ENCODE measurements at places on chromosomes 2 and 18.

- DNase-seq, result no peak
These were observed 246.9 kb upstream of the SLC39A10 start for GRCh38 chr2:195410074-195410671.

DNA sequence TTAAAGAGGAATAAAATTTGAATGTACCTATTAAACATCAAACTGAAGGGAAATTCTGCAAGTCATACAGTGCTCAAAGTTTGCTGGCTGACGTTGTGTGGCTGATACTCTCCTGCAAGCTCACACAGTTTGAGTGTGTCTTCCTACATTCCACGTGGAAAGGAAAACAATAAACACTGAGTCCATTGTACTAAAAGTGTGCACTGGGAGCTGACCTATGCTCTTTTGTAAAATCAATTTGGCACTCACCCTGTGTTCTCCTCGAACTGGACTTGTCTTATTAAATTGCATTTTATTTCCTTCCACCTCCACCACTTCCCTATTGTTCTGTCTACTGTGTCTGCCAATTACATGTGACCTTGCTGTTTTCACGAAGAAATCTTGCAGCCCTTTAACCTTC lies 458.0 kb downstream of the CPS1 start:
- no peak for DNase-seq

DNA sequence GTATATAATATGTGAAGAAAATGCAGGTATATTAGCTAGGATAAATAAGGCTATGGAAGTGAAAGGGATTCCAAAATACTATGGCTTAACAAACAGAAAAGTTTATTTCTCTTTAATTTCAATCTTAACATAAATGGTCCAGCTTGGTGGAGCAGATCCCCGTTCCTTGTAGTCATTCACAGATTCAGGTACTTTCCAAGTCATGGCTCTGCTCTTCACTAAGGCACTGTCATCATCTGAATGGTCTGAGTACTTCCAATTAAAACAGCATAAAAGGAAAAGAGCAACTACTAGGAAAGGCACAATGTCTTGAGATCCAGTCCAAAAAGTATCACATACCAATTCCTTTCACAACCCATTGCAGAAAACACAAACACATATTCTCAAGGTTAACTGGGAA lies 63.4 kb downstream of the OLA1 start:
- DNase-seq, result no peak

DNA sequence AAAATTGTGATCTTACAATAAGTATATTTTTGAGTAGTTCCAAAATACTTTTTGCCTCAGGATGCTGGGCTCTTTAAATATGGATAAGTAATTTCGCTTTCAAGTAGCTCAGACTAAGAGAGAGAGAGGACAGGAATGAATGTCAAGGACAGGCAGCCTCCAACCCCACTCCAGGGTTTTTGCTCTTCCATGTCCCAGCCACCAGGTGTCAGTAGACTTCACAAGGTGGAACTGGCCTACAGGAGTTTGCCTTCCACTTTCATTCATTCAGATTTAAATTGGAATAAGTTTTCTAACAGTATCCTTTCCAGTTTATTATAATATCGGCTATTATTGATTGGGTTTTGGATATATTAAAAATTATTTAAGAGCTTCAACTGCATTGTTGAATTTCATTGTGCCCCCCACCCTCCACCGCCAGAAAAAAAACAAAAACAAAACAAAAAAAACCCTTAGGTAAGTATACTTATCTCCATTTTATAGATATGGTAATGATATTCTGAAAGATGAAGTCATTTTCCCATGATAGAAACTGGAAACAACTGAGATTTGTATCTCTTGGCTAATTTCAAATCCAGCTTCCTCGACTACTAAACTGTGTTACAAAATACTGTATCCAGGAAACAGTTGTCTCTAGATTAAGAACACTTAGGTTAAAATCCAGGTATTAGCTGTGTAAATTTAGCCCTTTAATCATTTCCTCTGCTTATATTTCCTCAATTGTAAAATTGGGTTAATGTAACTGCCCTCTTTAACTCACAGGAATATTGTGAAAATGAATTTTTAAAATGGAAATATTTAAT lies 793.1 kb downstream of the ERBB4 start:
- DNase-seq, result no peak

DNA sequence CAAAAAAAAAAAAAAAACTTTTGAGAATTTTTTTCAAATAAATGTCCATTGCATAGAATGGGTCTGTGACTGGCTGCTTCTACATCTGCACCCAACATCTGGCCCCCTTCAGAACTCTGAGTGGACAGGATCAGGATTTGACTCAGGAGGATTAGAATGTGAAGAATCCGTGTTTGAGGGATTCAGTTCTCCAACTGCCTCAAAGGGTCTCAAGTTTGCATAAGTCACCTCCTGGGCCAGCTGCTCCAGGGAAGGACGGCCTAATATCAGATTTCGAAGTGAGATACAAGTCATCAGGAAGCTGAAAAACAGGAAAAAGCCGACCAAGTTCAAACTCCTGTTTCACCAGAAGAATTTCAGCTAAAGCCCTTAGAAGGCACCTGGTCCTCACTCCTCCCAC lies 10.9 kb downstream of the MAT2A start:
- no peak for DNase-seq

DNA sequence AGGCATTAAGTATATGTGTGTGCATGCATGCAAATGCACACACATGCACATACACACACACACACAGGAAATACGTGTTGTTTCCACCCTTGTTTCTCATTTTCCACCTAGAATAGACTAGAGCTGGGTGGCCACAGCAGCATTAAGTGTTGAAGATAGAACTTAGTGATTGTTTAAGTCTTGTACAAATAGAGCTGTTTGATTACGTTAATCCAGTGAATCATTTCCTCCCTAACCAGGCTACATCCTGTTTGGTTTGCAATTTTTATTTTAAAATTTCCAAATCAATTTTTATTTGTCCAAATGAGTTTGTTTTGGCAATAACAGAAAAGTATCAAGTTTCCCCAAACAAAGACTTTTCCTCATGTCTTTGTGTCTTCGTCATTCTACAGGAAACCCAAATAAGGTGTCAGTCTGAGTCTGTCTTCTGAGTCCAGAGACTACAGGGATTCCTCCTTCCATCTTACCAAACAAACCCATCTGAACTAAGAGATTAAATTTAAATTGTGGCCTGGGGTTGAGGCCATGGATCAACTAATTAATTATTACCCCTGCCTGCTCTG lies 74.6 kb upstream of the GALNT5 start:
- no peak for DNase-seq

DNA sequence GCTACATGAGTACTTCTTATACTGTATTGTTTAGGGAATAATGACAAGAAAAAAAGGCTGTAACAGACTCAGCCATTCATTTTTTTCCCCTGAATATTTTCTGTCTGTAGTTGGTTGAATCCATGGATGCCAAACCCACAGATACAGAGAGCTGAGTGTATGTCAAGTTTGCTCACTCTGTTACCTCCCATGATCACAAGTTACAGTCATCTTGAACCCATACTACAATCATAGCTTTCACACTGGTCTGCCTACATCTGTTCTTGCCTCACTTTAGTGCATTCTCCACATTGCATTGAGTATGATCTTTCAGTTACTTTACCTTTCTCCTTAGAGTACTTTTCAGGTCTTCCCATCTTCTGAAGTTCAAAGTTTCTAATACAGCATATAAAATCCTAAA lies 94.0 kb downstream of the BIRC6 start:
- no peak for DNase-seq

- DNase-seq, result no peak
These were observed 89.1 kb downstream of the SCN2A start for GRCh38 chr2:165328272-165328671.
